ENCODE measurements at places on chromosomes 2 and 18.

DNA sequence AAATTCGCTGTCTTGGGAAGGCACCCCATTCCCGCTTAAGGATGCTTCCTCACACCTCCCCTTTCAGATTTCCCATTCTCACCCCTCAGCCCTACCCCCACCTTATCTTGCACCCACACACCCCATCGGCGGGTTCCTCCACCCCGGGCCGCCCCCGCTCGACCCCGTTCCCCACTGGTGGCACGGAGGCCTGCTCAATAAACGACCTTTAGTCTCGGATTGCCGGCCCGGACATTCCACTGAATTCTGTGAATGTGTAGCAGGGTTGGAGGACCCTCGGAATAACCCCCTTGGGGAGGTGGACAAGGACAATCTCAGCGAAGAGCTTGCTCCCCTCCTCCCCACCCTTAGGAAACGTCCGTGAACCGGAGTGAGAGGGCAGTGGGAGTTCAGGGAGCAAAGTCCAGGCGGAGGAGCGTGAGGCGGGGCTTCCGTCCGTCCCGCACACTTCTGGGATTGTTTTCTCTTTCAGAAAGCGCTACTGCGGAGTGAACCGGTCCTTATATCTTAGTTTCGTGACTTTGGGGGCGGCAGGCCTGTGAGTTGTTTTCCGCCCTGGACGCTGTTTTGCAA, 2.8 kb upstream of the LBX2 start:
- no peak for DNase-seq

DNA sequence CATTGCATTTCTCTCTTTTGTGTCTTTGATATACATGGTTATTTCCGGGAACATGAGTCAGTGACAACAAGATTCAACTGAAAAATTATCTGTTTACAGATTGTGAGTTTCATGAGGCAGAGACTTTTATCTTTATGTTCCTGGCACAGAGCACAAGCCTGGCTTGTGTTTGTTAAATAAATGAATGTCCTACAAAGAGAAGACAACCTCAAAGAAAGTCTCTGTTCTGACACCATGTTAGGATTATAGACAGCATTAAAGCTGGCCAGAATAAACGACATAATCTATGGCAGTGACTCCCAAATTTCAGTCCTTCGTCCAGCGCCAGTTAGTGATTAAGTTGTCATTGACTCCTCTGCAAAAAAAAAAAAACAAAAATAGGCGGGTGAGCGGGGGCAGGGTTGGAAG, 97.4 kb upstream of the DNAJC10 start:
- no peak for DNase-seq

DNA sequence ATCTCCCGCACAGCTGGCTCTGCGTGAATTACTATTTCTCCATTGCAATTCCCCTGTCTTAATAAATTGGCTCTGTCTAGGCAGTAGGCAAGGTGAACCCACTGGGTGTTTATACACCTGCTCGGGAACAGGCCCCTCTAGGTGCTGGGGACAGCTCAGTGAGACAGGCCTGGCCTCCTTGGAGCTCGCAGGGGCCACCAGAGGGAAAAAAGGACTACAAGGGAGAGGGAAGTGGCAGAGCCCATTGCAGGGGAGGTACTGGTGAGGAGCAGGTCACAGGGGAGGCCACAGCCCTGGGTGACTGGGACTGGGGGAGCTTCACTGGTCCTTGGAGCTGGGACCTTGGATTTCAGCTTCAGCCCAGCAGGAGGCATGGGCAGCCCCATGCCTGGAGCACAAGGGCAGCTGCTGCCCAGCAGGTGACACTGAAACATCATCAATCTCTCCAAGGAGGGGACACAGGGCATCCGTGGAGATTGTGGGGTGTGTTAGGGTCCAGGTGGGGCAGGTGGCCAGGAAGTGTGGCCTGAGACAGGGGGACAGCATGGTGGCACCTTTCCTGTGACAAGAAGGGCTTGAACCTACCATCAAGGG, 31.2 kb downstream of the NGEF start:
- DNase-seq = no peak

GRCh38 chr2:136383167-136383566, 265.2 kb upstream of the CXCR4 start:
- DNase-seq = no peak

DNA sequence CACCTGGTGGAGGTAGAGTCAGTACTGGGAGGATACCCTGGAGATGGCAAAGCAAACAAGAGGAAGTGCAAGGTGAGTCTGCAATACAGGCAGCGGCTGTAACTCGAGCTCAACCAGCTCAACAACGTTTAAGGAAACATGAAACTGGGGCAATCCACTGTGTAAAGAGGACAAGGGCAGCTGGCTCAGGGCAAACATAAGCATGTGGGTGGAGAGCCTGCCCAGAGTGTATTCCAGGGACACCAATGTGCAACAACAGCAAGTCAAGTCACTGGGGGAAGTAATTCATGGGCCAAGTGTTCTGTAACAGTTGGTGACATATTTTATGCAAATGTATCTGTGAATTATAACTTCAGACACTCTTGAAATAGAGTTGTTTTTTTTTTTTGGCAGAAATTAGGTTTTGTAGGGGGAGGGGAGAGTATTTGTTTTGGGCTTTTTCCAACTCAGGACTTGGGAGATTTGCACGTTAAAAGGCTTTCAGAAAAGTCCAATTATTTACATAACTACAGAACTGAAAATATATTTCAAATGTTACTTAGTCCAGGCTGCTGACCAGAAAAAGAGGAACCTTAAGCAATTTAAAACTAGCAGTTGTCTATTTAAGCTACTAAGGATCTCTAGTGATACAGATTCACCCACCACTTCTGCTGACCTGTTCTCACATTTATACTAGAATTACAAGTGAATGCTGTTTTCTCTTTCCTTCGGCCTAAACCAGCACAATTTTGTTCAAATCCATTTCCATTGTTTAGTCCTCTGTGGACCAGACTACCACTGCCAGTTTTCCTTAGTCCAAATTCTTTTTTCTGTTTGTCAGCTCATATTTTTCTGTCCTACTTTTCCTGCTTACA, 18.6 kb downstream of the NRXN1 start:
- DNase-seq = no peak

DNA sequence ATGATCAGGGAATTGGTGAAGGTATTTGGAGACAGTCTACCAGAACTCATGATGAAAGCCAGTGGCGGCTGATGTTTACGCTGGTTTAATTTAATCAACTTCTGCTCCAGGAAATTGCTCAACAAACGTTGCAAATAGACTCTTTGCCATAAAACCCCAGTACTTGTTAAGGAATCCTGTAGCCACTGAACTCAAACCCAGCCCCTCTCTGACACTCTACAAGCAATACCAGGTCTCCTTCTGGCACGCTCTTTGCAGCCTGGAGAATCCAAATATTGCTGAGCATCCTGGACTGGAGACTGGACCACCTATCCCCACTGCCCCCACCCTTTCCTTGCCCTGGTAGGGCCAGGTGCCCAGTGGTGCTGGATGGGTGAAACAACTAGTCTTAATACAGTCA, 308.2 kb downstream of the FBXO15 start:
- no peak for DNase-seq

GRCh38 chr2:203432811-203433210, 102.3 kb downstream of the RAPH1 start:
- DNase-seq = no peak
